Epithelial cell of prostate (primary cell): ENCODE measurements at places on chromosomes 7 and 10.
A peak's percentile ranks its signal among the peaks of the same experiment; 100 is the strongest.

GRCh38 chr7:116316838-116317628 lies 106.7 kb downstream of the TES start:
- DNase-seq = peak; percentile 99

DNA sequence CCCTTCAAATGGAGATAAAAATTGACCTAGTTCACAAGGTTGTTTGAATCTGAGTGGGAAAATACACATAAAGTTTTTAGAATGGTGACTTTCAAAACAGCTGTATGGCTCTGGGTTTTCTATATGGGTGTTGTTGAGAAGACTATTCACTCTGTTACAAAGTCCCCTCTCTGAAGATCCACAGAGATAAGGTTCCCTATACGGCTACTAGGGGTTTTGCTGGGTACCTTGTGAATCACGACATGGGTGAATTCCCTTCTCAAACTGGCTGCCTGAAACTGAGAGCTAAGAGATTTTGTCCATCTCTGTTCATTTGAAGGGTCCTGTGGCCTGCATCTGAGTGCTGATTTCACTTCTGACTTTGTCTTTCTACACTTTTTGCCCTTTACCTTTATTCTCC lies 11.8 kb upstream of the SLC13A1 start:
- no peak for DNase-seq

- no peak for DNase-seq
Measured at GRCh38 chr10:480928-481552, 208.4 kb downstream of the DIP2C start.

GRCh38 chr7:76359978-76360638 lies 1.3 kb upstream of the YWHAG start:
- DNase-seq = no peak

DNA sequence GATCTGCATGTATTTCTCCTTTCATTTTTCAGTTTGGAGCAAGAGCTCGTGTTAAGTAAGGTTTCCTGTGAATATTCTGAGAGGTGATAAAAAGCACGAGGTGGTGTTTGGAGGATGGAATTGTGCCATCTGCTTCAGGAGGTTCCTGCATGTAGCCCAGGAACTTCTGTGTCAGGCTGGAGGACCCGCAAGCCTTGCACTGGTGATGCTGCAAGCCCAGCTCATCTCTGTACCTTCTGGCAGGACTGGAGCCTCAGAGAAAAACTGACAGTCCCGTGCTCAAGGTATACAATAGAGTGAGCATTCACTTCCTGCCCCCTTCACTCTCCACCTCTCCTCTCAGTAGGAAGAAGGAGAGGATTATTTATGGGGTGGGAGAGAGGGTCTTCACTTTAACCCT lies 240.7 kb upstream of the CCDC6 start:
- DNase-seq = no peak

GRCh38 chr7:31002256-31002655 lies 38.5 kb downstream of the GHRHR start:
- no peak for DNase-seq

GRCh38 chr7:100215895-100216294 lies 3.9 kb upstream of the PVRIG start:
- DNase-seq = no peak

DNA sequence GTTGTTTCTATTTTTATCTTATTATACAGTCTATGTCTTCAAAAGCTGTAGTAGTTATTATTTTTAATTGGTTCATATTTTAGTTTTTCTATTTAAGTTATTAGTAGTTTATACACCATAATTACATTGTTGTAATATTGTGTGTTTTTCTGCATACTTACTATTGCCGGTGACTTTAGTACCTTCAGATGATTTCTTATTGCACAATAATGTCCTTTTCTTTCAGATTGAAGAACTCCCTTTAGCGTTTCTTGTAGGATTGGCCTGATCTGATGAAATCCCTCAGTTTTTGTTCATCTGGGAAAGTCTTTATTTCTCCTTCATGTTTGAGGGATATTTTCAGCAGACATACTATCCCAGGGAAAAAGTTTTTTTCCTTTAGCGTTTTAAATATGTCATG lies 74.3 kb upstream of the CREB5 start:
- DNase-seq = no peak

DNA sequence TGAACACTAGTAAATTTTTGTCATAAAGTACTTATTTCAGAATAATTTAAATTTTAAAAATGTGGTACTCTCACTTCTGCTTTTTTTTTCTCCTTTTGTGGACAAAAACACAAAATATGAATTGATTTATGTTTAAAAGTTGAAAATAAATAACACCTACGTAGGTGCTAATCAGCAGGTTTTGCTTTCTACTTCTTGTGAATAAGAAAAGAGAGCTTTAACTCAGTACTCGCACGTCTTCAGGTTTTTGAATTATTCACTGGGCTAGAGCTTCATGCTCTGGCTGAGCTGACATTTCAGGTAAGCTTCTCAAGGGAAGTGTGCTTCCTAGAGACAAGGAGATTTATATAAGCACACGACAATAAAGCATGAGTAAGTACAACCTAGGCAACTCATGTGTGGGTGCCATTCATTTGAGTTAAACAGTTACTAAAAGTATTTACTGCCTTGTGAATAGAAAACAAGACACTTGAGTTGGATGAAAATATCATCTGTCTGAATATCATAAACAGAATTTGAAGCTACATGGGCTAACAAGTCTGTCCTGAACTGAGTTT lies 190.0 kb upstream of the POT1 start:
- DNase-seq = no peak

GRCh38 chr7:55339033-55340000 lies 25.8 kb upstream of the LANCL2 start:
- DNase-seq = no peak

GRCh38 chr7:55121249-55121648 lies 102.4 kb downstream of the EGFR start:
- DNase-seq = no peak

DNA sequence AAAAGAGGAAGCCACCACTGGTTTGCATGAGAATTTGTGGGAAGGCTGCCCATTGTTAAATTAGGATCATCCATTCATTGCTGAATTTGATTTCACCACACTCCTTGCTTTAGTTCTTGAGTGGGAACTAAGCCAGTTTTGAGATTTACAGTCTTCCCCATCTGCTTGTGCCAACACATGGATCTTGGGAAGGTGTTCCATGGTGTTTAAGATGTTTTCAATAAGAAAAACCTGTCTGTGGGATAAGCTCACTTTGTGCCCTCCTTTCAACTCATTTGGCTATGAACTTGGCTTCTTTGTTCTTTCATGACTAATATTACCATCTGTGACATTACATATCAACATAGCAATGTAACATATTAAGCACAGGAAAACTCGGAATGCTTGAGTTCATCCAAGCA lies 73.2 kb downstream of the INHBA start:
- DNase-seq = no peak

DNA sequence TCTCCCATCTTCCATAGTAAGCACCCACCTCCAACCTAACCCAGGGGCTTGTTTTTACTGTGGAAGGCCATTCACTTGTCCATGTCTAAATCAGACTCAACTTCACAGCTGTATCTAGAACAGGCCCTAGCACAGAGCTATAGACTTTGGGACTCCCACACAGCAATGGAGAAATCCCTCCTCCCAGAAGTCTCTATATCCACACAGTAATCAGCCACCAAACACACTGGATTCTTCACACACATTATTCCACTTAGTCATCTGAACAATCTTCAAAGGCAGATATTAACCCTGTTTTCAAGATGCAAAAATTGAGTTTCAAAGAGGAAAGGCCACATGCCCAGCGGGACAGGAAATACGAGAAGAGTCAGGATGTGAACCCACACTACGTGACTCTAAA lies 81.8 kb downstream of the MALSU1 start:
- DNase-seq = no peak

GRCh38 chr10:19977097-19977521 lies 160.9 kb downstream of the PLXDC2 start:
- no peak for DNase-seq

GRCh38 chr7:50782375-50783208 lies at the start of gene GRB10:
TSS of gene GRB10 (minus strand) at chr7:50782896. CDS start at chr7:50732322, 50,574 bp downstream.
- no peak for DNase-seq

DNA sequence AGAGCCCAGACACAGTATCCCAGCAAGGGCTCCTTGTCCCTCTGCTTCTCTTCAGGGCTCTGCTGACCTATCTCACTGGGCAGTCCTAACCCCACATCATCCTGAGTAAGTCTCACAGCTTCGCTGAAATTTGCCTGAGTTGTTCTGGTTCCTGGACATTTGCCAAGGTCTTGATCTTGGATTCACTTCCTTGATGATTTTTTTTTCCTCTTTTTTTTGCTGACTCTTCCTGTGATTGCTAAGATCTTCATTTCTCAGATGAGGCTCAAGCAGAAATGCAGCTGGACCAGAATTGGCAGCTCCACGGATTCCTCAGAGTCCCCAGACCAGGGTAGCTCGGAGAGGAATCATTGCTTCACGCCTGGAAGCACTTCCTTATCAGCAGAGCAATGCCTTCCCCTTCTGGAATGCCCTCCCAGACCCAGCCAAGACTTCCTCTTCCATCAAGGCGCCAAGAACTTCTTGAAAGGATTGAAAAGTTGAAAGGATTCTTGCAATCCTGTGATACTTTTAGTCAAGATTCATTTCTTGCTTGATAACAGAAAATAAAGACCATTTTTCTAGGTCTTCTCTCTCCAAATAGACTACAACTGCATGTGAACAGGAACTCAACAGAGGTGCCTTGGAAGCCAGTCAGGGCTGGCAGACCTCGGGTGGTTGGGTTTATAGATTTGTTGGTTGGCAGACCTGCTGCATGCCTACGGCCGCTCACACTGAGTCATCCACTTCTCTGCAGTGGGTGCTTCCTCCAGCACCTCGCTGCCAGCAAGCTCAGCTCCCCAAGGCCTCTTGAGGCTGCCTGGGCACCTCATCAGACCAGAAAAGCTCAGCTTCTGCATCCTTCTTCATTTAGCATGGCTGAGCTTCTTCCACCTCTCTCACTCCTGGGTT lies 8.8 kb upstream of the AFAP1L2 start:
- DNase-seq = peak; percentile 79

- DNase-seq = no peak
Measured at GRCh38 chr10:18404530-18404929, 246.9 kb downstream of the NSUN6 start.

- DNase-seq = peak; percentile 49
Measured at GRCh38 chr10:72107325-72108003, 19.1 kb upstream of the SPOCK2 start.

- DNase-seq = no peak
Measured at GRCh38 chr10:48195803-48196202, 78.7 kb downstream of the FRMPD2 start.

- no peak for DNase-seq
Measured at GRCh38 chr10:68330852-68331454, 911 bp upstream of the HNRNPH3 start.

- DNase-seq = no peak
Measured at GRCh38 chr10:132408823-132409666, 12.0 kb downstream of the PWWP2B start.

GRCh38 chr10:104844073-104844472 lies 203.0 kb downstream of the SORCS3 start:
- no peak for DNase-seq

DNA sequence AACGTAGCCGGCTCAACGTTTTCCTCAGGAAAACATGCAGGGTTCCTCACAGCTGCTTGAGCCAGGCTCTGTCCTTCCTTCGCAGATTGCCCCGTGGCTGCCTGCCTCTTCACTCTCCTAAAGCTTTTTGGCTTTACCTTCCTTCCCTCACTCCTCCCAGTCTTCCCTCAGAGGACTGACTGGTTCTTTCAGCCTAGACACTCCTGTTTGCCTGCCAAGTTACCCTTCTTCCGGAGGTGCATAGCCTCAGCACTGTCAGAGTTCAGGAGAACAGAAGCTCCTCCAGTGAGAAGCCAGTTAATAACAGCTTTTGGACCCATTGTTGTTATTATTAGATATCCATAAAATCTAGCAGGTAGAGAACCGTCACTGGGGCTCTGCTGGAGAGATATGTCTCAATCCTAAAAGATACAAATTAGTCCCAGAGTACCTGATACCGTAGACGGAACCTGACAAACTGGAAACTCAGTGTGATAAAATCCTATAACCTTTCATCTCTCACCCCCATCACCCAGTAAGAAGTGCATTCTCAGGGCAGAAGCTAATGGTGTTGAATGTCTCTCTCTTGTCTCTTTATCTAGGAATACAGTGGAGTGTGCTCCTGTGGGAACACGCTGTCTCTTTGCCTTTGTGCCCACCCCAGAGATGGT lies 79.6 kb downstream of the SND1 start:
- DNase-seq = no peak

- DNase-seq = no peak
Measured at GRCh38 chr7:111094419-111094818, 3.5 kb downstream of the LRRN3 start.

DNA sequence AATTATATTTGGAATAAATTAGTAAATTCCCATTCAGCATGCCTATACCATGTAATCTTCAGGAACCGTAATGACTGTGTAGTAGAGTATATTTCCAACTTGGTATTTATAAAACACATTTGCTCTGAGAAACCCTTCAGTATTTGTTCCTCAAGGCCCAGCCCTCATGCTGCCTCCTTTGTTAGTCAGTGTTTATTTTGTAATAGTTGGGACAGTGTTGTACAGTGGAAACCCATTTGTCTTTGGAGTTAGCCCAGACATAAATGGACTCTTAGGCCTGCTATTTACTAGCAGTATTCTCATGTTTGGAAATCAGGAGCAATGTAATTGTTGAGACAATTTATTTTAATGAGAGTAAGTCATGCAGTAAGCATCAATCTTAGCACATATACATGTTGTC lies 686.9 kb downstream of the AUTS2 start:
- DNase-seq = no peak

- DNase-seq = no peak
Measured at GRCh38 chr10:125521721-125522680, 161.0 kb downstream of the TEX36 start.

DNA sequence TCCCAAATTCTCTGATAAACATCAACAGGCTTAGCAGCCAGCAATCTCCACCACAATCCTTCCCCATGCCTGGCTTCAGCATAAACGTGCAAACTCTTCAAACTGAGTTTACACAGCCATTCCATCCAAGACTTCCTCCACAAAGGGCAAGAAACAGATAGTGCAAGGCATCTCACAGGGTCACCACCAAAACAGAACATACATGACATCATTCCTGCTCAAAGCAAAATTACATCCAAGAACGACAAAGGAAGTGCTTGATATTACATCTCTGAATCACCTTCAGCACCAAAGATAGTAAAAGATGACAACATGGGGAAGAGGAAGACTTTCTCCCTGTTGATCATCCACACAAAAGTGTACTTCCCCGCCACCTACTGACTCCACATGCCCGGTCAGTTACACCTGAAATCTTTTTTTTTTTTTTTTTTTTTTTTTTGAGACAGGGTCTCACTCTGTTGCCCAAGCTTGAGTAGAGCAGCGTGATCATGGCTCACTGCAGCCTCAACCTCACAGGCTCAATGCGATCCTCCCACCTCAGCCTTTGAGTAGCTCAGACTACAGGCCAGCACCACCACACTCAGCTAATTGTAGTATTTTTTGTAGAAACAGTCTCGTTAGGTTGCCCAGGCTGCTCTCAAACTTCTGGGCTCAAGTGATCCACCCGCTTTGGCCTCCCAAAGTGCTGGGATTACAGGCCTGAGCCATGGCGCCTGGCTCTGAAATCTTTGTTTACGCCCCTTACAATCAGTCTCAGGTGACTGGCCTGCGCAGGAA lies 127.5 kb downstream of the PARD3 start:
- DNase-seq = no peak

- no peak for DNase-seq
Measured at GRCh38 chr10:64601298-64601697, 1080.1 kb downstream of the REEP3 start.
